Glutamatergic neuron (in vitro differentiated cells): ENCODE measurements at places on chromosomes 4 and X.
A peak's percentile ranks its signal among the peaks of the same experiment; 100 is the strongest.

DNA sequence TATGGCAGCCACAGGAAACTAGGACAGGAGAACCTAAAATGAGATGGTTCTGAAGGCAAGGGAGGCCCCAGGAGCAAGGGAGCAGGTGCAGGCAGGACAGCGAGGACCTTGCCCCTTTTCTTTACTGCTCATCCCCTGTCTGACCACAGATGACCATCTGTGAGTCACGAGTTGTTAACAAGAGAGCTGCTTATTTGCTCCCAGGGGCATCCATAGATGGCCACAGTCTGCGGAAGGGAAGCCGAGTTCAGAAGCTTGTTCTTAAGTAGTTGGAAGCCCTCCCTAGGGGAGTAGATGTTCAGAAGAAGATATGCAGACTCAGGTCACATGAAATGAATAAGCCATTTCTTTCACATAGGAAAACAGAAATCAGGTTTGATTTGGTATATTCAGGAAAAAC, 69.4 kb downstream of the EVC2 start:
- peak; percentile 34 for DNase-seq

DNA sequence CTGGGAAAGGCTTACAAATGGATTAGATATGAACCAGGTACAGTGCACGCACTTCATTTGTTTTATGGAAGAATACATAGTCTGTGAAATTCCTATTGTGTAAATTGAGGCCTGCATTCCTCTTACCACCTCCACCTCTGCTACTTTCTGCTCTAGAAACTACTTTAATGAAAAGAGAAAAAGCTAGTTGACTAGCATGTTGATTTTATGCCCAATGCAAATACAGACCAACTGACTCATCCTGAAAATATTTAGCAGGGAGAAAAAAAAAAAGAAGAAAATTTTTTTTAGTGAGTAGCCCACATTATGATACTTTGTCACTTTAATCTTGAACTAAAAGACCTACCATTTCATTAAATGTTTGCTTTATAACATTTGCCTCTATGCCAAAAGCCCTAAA, 41.2 kb downstream of the DCLK2 start:
- no peak for DNase-seq

- DNase-seq, result no peak
These were observed 89.9 kb downstream of the REPS2 start for GRCh38 chrX:17036171-17036961.

DNA sequence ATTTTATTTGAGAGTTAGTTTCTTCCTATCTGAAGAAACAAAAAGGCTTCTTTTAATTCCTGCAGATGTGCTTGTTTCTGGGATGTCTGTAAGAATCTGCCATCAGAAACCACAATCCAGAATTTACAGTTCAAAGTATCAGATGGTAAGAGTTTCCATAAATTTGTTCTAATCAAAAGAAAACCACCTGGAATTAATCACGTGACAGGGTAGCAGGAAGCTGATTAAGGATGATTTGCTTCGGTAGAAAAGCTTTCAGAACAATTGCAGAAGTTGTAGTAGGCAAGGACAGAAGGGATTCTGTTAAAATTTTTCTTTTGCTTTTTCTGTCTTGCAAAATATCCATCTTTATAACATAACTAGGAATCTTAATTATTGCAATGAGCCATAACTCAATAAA, 1975.1 kb upstream of the AGA start:
- no peak for DNase-seq

- no peak for DNase-seq
These were observed 7.8 kb downstream of the DOCK11 start for GRCh38 chrX:118503260-118504041.

GRCh38 chrX:41556958-41557357, 109.8 kb downstream of the NYX start:
- no peak for DNase-seq
